ENCODE measurements at places on chromosomes 11 and 22.
A peak's percentile ranks its signal among the peaks of the same experiment; 100 is the strongest.

DNA sequence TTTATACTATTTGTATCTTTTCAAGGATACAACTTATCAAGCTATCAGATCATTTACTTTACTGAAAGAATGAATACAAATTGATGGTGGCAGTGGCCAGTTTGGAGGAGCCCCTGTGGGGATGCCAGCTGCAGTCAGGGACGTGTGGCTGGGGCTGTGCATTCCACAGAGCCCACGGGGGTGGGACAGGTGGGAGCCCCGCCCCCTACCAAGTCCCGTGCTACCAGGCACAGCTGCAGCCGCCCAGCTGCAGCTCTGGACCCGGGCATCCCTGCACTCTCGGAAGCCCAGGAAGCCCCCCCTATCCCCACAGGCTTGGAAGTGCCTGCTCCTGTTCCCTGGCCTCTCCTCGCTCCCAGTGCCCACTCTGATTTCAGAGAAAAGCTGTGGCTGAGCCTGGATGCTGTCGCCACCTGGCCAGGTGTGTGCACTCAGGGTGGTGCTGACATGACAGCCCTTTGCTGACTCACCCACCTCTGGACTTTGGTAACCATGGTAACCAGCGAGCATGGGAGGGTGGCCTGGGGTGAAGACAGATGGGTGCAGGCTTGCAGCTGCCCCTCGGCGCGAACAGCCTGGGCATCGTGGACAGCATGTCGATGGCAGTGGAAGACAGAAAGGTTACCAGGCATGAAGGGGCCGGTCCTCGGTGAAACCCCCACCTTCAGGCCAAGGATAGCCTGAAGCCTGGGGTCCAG is 138.1 kb downstream of the SBF2 start:
- no peak for DNase-seq

- DNase-seq, result no peak
Measured at GRCh38 chr11:7437696-7438095, 47.6 kb upstream of the OLFML1 start.

DNA sequence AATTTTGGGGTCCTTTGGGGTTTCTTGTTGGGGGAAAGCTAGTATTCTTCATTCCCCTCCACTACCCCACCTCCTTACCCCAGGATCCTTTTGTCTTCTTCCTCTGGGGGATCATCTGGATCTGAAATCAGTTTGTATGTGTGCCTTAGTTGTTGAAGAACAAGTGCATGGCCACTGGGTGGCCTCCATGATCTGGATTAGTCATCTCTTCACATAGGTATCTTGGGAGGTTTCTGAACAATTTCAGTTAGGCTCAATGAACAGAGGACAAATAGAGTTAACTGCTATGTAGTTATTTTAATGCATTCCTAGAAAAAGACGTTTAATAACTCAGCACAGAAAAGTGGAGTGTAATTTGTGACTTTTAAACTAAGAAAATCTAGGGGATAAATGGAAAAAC is 7.1 kb upstream of the VWA5A start:
- DNase-seq, result no peak

GRCh38 chr11:46611526-46612304 is 5.3 kb downstream of the HARBI1 start:
- no peak for DNase-seq

DNA sequence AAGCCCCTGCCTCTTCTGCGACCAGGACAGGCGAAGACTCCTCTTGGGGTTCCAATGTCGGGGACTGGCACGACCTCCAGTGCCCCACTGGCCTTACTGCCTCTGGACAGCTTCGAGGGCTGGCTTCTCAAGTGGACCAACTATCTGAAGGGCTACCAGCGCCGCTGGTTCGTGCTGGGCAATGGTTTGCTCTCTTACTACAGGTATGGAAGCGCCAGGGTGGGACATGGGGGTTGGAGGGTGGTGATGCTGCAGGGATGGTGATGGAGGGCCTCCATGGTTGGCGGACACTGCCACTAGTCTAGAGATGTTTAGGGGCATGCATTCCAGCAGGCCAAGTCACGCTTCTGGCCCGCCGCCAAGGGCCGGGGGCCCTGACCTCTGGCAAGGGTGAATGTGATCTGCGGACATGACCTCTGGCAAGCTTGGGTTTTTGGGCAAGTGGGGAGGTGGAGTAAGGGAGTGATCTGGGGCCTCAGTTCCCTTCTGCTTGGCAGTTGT is 727 bp downstream of the OSBP2 start:
- no peak for DNase-seq

- no peak for DNase-seq
Measured at GRCh38 chr22:22414266-22414665, 94.3 kb downstream of the ZNF280B start.

- peak; percentile 53 for DNase-seq
Measured at GRCh38 chr11:57476757-57477506, 16.6 kb downstream of the RTN4RL2 start.

- DNase-seq, result no peak
Measured at GRCh38 chr11:3939651-3940190, 84.3 kb downstream of the STIM1 start.

- no peak for DNase-seq
Measured at GRCh38 chr11:78698612-78699011, 123.9 kb upstream of the NARS2 start.

GRCh38 chr22:45615364-45615763 is 56.3 kb upstream of the ATXN10 start:
- DNase-seq, result no peak

DNA sequence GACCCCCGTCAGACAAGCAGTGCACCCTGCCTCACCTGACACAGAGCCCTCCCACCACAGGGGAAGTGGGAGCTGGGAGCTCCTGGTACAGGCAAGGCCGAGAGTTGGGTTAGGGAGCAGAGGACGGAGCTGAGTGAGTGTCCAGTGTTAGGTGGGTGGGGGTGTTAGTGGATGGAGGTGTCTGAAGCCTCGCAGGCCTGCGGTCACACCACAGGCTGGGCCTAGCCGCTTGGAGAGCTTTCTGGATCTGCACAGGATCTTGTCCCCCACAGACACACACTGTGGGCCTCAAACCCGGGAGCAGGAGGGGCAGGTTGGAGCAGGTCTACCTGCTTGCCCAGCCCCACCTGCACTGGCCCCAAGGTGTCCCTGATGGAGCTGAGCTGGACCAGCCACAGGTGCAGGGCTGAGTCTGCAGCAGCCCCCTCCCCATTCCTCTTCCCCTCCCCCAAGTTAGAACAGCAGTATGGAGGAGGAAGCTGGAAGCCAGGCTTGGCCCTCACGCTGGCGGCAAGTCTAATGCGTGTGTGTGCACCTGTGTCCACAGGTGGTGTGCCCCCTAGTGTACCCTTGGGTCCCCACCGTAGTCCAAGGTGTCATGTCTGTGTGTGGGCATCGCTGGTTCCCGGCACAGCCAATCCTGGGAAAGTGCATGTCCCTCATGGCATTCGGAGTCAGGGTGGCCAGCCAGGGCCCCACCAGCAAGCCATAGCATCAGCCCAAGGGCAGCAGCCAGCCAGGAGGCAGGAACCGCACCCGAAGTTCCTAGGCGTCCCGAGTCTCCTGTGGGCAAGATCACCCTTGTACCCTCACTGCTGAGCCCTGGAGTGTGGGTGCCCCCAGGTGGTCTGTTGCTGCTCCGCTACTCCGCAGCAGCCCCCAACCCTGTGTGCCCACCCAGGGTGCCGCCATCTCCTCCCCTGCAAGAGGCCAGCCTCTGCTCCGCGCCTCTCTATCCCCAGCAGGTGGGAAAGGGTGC is 2.0 kb upstream of the GATD1 start:
- DNase-seq, result no peak

DNA sequence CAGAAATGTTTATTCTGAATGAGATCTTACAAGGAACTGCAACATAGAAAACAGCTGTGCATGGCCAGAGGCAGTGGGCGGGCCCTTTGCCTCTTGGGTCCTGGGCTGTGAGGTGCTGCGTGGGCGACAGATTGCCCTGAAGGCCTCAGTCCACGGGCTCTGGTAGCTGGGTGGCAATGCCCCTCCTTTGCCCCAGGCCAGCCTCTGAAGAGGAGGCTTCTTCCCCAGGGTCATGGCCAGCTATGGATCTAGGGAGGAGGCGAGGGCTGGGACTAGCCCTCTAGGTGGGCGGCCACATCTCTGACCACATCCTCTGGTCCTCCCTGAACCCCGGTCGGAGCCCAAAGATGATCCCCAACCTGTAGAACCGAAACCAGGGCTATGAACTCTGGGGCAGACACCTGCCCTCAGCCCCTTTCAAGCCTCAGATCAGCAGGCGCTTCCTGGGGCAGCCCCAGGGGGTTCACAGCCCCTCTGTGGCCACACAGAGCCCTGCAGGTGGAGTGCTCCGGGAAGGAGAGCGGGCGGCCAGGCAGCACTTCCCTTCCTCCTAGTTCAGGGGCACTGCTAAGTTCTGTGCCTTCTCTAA is 6.6 kb upstream of the CDC42BPG start:
- peak; percentile 75 for DNase-seq

GRCh38 chr11:62710001-62710345 is 2.5 kb downstream of the GNG3 start:
- peak; percentile 33 for DNase-seq

- DNase-seq, result no peak
Measured at GRCh38 chr11:134349802-134350355, 18.1 kb downstream of the GLB1L2 start.

- DNase-seq, result no peak
Measured at GRCh38 chr11:96256215-96257011, 86.6 kb downstream of the MAML2 start.

DNA sequence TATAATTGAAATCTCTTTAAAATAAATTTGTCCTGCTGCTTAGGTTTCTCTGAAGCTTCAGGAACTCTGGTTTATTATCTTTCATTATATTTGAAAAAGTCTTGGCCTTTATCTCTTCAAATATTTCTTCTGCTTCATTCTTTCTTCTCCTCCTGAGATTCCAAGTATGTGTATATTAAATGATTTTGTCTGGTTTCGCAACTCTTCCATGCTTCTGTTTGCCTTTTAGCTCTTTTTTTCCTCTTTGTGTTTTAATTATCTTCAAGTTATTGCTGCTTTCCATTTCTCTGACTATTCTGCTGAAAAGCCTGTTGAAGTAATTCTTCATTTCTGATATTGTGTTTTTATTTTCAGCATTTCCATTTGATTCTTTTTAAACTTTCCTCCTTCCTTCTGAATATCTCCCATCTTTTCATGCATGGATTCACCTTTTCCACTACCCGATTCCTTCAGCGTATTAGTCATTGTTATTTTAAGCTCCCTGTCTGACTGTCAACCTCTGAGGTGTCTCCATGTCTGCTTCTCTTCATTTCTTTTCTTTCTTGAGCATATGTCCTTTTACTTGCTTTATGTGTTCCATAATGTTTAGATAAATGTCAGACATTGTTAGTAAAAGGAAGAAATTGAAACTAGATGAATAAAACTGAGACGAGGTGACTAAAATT is 46.6 kb upstream of the CTSC start:
- DNase-seq, result no peak

DNA sequence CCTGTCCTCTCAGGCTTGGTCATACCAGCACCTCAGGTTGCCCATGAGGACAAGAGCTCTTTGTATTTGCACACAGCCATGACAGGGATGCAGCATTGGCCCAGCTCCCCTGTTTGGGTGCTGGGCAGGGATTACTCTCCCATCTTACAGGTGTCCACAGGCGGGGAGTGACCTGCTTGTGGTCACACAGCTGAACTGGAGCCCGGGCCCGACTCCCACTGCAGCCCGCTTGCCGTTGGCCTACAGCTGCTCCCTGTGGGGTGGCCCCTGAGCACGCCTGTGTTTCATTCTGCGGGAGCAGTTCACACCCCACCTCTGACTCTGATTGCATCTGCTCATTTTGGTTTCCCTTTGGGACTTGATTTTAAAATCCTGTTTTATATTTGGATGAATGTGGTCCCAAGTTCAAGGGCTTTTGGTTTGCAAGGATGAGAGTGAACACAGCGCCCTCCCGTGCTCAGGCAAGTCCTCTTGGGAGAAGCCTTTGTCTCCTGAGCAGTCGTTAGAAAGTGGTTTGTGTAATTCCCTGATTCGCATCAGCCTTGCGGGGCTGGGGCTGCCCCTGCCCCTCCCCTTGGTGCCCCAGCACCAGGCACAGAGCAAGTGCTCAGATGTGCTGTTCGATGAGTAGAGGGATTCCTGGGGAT is 9.3 kb downstream of the PICK1 start:
- DNase-seq, result no peak

DNA sequence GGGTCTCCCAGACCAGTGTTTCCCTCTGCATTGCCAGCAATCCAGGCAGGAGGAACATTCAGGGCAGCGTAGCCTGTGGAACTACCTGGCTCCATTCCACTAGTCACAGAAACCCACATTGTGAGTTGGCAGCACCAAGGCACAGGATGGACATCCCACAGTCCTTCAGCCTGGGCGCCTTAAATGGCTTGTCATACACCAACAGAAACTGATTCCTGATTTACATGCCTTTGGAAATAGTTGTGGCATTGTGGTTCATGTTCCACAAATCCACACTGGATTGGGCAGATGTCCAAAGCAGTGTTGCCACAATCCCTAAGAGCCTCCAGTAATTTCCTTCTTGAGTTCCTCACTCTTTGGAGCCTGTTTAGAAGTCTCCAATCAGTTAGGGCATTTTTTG is 225.6 kb downstream of the BLID start:
- no peak for DNase-seq

DNA sequence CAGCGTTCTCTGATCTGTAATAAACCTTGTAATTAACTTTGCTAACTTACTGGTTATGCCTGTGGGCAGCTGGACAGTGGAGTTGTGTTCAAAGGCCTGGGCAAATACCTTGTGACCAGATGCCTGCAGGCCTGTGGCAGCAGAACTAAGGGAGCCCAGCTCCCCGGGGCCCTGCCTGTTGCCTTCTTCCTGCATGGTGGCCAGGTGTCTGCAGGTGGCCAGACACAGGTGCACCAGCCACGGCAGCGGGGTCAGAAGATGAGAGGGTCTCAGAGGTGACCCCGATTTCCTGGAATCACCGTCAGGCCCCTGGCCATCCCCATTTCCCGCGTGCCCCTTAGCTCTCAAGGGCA is 127.2 kb downstream of the OSBP2 start:
- no peak for DNase-seq

Measured in activated naive CD8-positive, alpha-beta T cell treated with anti-CD3 and anti-CD28 coated beads, Interleukin-2, amount 50 U/mL, for 24 hours (primary cell).